ENCODE measurements at places on chromosomes 7 and 10.

DNA sequence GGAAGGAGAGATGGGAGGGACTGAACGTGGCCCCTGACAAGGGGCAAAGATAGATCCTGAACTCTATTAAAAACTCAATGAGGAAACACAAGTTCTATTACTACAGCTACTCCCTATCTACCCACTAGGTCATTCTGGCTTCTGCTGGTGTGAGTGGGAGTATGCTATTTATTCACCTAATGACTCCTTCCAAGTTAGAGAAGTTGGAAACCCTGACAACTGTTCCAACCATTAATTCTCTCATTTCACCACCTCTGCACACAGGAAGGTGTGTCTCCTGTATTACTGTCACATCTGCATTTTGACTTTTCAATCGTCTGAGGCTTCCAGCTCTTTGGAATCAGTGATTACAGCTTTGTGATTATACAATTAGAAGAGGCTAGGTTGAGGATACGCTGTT lies 169.4 kb upstream of the ADO start:
- DNase-seq: no peak

DNA sequence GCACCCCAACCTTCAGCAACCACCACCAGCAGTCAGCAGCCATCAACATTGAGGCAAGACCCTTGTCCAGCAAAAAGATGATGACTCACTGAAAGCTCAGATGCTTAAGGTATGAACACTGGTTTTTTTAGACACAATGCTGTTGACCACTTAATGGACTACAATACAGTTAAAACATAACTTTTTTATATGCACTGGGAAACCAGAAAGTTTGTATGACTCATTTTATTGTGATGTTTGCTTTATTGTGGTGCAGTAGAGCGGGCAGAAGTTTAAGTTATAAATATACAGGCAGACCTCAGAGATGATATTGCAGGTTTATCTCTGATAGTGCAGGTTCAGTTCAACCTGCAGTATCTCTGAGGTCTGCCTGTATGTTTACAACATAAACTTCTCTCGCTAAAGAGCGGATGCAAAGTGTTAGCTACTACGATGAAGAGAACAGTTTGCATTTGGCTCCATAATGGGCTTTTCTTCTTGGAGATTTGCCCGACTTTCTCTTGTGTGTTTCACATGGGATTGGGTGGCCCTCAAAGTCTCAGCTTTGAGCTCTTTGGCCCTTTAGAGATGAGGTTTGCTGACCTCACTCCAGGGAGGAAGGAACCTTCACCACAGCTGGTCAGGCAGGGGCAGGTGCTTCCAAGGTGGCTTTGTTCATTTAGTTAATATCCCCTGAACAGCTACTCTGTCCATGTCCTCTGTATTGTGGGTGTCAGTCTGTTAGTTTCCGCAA lies 84.4 kb upstream of the SHH start:
- no peak for DNase-seq

DNA sequence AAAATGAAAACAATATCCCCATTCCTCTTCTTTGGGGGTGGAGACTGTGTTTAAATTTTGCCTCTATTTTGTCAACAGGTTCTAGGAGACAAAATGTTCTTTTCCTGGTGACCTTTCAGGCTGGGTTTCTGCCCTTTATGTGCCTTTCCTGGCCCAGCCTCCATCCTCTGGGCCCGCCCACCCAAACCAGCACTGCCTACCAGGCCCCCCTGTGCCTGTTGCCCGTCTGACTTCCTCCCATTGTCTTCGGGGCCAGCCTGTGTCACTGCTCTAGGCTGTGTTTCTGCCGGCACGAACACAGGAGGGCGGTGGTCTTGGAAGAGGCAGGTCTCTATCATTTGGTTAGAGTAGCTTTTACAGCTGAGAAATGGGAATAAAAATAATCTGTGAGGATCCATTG lies 13.9 kb downstream of the TSPAN14 start:
- DNase-seq: no peak

DNA sequence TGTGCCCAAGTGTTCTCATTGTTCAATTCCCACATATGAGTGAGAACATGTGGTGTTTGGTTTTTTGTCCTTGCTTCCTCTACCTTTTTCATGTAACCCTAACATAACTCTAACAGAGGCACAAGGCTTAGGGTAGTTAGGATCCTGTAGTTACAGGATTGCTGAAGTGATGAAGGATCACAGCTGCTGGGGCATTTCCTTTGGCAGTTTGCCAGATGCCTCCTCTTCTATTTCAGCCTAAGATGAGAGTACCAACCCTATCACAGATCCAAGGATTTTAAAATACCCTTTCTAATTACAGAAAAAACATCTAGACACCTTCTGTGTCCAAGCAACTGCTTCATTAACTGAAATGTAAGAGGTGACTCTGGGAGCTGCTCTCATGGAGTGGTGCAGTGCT lies 141.7 kb upstream of the COL1A2 start:
- no peak for DNase-seq

GRCh38 chr10:50506861-50507573 lies 116.7 kb downstream of the SGMS1 start:
- no peak for DNase-seq

DNA sequence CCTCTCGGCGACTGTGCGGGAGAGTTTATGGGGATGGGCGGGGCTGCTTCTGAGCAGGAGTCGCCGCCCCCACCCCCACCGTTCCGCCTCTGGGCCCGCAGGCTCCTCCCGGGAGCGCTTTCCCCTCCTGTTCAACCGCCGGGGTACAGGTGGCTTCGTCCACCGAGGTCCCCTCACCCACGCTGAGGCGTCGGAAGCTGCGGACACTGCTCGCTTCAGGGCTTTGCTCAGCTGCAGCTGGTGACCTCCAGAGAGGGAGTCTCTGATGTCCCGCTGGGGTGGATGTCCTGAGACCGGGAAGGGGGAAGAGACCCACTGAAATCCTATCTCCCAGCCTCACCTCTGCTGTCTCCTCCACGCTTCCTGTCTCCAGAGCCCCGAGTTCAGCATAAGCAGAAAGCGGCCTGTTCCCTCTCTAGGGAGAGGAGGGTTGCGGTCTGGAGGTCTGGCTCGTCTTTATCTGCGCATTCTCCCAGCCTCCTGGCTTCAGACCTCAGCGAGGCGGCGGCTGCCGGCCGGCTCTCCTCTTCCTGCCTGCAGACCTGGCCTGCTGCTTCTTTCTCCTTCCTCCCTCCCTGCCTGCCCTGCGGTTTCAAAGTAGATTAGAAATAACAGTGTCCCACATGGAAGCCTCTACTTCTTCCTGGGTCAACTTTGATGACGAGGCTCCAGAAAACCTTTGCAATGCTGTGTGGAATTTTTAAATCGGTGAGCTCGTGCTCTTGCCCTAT lies 1.8 kb downstream of the CYP2E1 start:
- DNase-seq: no peak

- DNase-seq: no peak
These were observed 56.9 kb upstream of the PPP1R3C start for GRCh38 chr10:91689731-91690168.

- DNase-seq: no peak
These were observed 253.6 kb downstream of the ELFN1 start for GRCh38 chr7:1923409-1924257.

GRCh38 chr10:18880530-18880929 lies 168.1 kb upstream of the MALRD1 start:
- DNase-seq: no peak

DNA sequence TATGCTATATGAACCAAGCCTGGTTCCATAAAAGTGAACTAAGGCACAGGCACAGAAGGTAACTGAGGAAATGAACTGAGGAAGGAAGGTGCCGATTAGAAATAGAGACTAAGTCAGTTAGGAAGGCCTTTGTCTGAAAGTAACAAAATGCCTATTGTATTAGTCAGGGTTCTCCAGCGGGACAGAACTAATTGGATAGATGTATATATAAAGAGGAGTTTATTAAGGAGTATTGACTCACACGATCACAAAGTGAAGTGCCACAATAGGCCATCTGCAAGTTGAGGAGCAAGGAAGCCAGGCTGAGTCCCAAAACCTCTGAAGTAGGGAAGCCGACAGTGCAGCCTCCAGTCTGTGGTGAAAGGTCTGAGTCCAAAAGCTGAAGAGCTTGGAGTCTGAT lies 13.9 kb upstream of the PLXNA4 start:
- no peak for DNase-seq

Measured in GM13976 (cell line).